HuH-7 (cell line): ENCODE measurements at places on chromosomes 5 and 9.
A peak's percentile ranks its signal among the peaks of the same experiment; 100 is the strongest.

DNA sequence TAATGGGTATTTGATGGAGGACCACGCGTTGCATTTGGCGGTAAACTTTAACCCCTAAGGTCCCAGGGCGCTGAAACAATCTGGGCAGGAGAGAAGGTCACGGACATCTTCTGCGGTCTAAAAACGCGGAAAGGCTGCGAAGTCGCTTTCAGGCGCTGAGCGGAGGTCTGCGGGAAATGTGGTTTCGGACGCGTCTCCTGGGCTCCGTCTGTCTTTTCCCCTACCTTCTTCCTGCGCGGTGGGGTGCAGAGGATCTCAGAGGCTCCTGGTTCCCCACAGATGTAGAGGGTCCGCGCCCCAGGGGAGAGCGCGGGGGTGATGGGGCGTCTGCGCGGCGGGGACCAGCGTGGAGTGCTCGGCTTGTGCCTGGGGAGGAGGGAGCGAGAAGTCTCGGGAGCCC is 58.4 kb downstream of the ZNF510 start:
- DNase-seq = no peak

DNA sequence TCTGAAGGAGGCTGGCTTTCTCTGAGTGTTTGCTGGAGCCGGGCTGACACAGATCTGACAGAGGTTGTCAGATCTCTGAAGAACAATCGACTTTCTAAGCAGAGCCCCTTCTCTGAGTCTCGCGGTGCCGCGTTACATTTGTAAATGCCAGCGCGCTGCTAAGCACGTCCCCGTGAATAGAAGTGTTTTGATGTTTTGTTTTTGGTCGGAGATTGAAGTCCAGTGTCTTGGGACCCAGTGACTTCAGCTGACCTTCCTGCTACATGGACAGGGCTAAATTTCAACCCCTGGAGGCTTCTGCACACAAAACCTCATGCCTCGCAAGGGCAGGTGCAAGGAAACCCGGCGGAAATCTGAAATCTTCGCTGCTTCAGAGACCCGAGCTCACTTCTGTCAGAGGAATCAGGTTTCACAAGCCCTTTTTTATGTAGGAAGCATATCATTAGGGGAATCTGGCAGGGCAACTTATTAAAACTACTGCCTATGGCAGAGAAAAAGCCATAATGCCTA is 27.2 kb downstream of the NEUROG1 start:
- no peak for DNase-seq

GRCh38 chr5:111234125-111234524 is 9.9 kb downstream of the CAMK4 start:
- DNase-seq = no peak

DNA sequence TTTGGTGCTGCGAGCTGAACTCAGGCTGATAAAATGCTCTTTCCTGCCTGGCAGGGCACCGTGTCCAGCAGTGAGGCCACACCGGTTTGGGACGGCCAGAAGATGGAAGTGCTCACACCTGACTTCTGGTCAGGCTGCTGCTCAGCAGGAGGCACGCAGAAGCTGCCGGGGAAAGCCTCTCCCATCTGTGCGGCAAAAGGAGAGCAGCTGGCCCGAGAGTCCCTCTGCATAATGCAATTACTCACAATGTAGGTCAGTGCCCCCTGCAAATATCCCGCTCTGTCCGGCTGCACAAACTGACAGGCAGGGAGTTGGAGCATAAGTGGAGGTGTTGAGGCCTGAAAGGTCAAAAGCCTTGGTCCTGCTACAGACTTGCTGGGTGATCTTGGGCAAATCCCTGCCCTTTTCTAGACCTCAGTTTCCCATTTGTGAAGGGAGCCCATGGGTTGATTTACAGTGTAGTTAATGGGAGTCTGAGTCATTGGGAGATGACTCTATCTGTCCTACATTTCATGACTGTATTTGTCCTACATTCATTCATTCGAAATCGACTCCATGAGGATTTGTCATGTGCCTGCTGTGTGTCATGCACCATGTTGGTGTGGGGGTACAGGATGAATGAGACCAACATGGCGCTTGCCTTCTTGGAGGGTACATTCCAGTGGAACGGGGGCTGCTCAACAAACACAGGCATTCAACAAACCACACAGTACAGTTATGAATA is 61.8 kb upstream of the TBC1D2 start:
- no peak for DNase-seq

GRCh38 chr9:79490657-79491248 is 81.0 kb upstream of the TLE4 start:
- no peak for DNase-seq

GRCh38 chr9:107350443-107350842 is 67.4 kb downstream of the RAD23B start:
- no peak for DNase-seq

DNA sequence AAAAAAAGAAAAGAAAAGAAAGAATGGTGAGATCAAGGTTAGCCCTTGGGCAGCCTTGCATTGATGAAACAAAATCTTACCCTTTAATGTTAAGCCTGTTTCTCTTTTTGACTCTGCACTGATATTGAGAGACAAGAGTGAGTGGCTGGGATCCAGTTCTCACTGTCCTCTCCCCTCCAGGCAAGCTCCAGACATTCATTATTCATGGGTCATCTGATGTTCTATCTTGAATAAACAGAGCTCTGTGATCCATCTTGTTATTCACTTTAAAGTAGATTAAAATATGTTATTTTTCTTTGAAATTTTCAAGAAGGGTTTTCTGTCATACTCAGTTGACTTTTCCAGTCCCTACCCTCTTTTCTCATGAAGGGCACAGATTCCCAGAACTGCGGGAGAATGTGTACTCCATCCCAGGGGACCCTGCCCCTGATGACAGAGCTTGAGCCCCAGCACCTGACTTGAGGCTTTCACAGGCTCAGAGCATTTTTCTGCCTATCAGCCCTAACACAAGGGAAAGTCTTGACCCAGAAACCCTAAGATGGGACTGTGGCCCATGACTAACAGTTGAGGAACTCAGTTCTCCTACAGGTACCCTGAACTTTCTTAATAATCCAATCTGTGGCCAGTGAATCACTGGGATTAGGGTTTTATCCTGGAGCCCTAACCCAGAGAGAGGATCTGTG is 24.1 kb downstream of the ACTL7B start:
- DNase-seq = no peak

DNA sequence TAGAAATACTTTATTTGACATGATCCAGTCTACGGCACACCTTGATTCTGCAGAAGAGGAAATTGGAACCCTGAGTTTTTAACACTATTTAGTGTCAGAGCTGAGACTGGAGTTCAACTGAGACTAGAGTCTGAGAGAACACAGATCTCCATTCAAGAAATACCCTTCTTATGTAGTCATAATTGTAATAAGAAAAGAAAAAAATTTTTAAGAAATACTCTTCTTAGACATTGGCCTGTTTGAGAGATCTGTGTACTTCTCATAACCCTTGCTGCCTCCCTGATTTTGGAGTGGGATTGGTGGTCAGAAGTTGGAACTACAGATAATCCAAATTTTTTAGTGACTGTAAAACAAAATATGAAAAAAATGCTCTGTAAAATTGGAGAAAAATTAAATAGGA is 253.4 kb downstream of the ARRDC3 start:
- DNase-seq = no peak

DNA sequence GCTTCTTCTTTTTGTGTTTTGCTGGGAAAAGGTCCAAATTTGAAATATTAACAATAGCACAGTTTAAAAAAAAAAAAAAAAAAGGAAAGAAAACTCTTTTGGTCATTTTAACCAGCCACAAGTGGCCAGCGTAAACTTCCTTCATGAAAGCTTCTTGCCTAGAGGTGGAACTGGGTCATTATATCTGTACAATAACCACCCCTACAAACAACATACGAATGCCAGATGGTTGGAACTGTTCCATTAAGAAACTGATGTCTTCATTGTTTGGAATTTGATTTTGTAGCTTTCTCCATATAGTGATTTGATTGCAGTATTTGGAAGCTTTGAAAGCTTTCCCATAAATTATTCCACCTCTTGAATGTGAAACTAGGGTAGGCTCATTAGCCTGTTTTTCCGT is 18.3 kb upstream of the LPAR1 start:
- no peak for DNase-seq

DNA sequence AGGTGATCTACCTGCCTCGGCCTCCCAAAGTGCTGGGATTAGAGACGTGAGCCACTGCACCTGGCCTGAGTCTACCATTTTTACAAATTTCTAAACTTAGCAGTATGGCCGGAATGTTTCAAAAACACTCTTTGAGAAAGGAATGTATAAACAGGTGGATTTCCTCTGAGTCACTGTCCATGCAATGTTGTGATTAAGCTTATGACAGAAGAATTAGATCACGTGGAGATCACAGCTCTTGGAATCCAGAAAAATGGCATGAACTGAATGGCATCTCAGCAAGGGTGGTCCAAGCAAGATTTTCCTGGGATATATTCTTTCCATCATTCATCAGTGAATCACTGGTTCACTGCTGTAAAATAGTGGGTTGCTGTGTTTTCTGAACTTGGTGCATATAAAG is 865.0 kb downstream of the PTPRD start:
- no peak for DNase-seq

DNA sequence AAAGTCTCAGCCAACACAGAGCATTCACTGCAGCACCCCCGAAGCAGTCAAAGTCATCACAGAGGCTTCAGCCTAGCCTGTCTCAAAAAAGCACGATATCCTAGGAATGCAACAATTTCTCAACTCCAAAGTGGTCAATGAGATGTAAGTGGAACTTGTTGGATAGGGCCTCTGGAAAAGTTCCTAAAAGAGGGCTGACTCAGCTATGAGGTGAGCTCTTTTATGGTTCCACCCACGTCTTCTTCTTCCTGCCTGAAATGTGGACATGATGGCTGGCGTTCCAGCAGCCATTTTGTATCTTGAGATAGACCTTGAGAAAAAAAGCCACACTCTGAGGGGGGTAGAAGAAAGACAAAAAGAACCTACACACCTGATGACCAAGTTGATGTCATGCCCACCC is 32.5 kb upstream of the TRIO start:
- DNase-seq = no peak

GRCh38 chr9:131982671-131983239 is 96.9 kb downstream of the MED27 start:
- no peak for DNase-seq

- no peak for DNase-seq
Measured at GRCh38 chr5:111119221-111119620, 27.1 kb downstream of the WDR36 start.

DNA sequence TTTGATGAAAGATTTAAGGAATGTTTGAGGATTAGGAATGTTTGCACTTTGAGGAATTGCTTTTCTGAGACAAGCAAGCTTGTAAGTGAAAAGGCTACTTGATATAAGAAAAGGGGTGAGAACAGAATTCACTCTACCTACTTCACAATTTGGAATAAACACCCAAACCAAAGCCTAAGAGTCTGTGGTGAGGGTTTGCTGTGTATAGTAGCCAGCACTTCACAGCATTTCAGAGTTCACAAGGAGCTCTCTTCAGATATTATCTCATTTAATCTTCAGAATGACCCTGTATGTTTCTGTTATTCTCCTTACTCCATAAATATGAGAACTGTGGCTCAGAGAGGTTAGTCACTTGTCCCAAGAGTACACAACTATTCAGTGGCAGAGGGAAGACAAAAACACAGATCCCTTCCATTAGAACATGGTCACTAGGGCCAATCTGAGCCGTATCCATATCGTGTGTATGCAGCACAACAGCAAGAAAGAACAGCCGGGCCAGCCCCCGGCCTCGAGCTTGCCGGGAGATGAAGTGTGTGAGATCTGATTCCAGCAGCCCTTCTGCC is 92.4 kb downstream of the FRMD3 start:
- no peak for DNase-seq

- no peak for DNase-seq
Measured at GRCh38 chr5:96922499-96923244, 13.2 kb upstream of the LNPEP start.

- DNase-seq = no peak
Measured at GRCh38 chr9:4904322-4905134, 80.5 kb upstream of the JAK2 start.

DNA sequence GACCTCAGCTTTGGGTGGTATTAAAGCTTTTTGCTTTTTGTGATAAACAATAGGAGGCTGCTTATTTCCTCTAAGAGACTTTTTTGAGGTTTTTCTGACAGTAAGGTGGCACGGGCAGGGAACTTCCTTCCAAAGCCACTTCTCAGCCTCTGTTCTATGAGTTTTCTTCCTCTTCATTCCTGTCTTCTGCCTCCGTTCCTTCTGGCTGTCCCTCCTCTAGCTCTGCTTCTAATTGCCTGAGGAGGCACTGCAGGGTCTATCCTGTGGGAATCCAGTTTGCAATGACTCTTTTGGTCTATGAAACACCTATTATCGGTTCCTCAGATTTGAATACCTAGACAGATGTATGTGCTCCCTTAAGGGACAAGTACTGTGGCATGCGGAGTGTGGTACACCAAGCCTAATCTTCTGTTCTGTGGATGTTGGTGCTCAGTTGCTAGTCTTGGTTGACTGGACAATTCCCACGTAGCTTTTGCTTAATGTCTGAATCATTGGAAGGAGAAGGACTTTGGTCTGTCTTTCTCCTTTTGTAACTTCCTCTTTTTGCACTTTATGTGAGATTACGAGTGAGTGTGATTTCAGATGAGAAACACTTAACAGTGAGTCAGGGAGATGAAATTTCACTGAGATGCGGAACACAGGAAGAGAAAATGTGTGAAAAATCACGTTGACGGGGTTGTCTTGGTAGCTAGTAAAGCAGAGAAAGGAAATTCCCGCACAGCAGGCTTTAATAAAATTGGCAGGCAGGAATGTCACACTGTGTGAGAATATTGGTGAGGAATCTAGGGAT is 305.2 kb downstream of the EFNA5 start:
- DNase-seq = no peak

DNA sequence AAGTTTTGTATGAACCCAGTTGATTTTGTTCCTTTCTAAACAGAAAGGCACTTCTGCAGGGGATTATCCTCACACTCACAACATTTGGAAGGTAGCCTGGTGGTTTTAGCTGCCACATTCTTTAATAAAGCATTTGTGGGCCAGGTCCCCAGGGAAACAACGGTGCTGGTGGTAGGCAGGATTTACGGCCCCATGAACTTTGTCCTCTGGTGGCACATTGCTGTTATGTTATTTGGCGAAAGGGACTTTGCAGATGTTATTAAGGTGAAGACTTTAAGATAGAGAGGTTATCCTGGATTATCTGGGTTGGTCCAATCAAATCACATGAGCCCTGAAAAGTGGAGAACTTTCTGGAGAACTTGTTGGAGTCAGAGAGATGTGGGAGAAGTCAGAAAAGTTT is 86.3 kb upstream of the C9orf72 start:
- peak; percentile 30 for DNase-seq

DNA sequence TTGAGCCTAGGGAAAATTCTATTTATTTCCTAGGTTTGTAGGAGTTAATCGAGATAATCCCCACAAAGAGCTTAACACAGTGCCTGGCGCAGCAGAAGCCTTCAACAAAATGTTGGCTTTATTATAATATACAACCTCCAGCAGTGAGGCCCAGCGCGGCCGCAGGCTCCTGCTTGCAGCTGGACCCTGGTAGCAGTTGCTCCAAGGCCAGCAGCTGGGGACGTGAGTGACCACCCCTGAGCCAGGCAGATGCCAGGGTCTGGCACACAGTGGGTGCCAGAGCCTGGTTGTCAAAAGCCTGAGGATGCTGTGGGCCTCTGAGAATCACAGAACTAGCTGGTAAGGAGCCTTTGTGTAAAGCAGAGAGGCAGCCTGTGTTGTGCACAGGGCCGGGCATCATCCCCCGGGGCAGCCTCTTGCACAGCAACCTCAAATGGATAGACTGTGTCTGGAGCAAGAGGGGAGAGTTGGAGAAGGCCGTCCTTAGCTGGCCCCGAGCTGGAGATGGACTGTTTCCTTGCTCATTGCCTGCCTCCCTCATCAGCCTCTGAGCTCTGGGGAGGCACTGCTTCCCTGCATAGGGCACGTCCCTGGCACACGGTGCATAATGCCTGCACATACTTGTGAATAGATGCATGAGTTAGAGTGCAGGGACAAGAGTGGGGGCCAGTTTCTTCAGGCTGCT is 17.3 kb downstream of the CSF1R start:
- DNase-seq = no peak
